Astrocyte (in vitro differentiated cells and primary cell): ENCODE measurements at places on chromosomes 5 and 9.

DNA sequence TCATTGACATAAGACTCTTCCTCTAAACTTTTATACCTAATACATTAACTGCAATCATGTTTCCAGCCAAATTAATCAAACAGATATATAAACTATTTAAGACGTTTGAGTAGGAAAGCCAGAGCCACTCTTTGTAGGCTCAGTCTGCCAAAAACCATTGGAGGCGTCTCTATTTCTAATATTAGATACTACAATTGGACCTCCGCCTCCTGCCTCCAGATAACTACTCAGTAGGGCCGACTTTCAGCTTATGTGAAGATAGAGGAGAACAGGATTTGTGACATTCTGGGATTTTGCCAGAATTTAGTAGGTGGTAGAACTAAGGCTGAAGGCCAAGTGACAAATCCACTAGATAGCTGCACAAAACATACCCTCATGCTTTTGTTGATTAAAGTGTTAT, 463.0 kb downstream of the CETN3 start:
- no peaks in the 10 kb centered on the region for H3K27me3 ChIP-seq
- no peak overlapping the region for H3K4me3 ChIP-seq
- H3K36me3 ChIP-seq = no peaks in the 10 kb centered on the region

DNA sequence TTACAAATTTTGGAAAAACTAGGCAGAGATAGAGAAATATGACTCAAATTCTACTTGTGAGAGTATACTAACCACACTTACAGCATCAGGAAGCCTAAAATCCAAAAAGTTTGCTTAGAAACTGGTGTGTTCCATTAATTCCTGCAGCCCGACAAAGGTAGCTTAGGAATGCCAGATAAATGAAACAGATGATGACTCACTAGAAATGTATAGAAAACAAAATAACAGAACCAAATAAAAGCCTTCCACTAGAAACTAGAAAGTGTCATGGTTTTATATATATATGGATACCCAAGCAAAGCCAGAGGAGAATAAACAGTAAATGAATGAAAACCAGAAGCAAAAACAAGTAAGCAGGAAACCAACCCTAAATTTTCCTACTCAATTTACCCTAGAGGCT, 272.2 kb upstream of the PRDM9 start:
- H3K4me3 ChIP-seq = no peak overlapping the region
- no peaks in the 10 kb centered on the region for H3K36me3 ChIP-seq
- DNase-seq = no peak
- no peaks in the 10 kb centered on the region for H3K4me1 ChIP-seq
- H3K27me3 ChIP-seq = no peaks in the 10 kb centered on the region
- H3K27ac ChIP-seq = no peak overlapping the region

DNA sequence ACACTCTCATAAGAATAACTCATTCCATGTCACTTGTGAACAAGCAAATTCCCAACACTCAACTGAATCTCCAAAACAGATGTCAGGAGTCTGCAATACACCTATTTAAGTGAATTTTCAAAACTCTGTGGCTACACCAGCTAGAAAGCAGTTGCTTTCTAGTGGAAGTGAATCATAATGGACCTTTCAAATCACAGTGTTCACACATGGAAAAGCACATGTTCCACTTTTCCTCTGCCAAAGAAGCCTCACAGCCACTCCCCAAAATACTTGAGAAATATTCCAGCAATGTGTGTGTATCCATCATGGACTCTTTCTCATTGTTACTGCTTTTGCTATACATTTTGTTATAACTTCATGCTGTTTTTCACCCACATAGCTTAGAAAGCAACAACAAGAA, 17.4 kb downstream of the MARCHF3 start:
- no peaks in the 10 kb centered on the region for H3K27me3 ChIP-seq
- no peak overlapping the region for H3K27ac ChIP-seq
- DNase-seq = peak; percentile 74
- no peaks in the 10 kb centered on the region for H3K36me3 ChIP-seq

- H3K27me3 ChIP-seq = no peaks in the 10 kb centered on the region
- H3K4me3 ChIP-seq = peak overlapping the region; percentile 5
- peak overlapping the region; percentile 99 for H3K27ac ChIP-seq
- peaks cover 44% of the 10 kb centered on the region for H3K4me1 ChIP-seq
- DNase-seq = peak; percentile 100
Observed at GRCh38 chr5:180330810-180331646, 22.1 kb downstream of the GFPT2 start.

DNA sequence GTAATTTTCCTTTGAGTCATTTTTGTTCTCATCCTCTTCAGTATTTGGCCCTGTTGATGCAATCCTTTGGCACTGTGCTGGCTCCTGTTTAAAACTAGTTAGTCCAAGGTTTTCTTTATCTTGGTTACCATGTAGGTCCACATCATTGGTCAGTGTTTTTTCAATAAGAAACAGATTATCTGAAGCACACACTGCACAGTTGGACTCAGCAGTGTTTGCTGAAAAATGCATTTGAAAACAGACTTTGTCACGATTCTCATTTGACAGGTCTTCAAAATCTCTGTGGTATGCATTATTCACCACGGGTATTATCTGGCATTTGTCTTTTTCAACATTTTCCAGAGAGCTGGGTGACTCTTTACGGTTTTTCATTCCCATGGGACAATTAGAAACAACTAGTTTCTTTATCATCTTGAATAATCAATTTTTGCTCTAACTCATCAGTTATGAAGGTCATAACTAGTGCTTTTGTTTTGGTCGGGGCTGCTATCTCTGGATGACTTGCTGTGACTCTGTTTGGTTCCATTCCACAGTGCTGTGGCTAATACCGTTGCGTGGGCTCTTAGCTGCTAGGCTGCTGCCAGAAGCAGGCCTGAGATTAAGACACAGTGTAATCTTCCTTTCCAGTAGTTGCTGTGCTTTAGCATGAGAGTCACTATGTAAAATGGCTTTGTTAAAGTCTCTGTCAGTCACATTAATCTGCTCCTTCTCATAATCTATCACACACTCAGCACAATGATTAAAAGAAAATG, 36.2 kb downstream of the NUDT12 start:
- peaks cover 4% of the 10 kb centered on the region for H3K4me1 ChIP-seq
- H3K4me3 ChIP-seq = no peak overlapping the region
- H3K27ac ChIP-seq = peak overlapping the region; percentile 53

DNA sequence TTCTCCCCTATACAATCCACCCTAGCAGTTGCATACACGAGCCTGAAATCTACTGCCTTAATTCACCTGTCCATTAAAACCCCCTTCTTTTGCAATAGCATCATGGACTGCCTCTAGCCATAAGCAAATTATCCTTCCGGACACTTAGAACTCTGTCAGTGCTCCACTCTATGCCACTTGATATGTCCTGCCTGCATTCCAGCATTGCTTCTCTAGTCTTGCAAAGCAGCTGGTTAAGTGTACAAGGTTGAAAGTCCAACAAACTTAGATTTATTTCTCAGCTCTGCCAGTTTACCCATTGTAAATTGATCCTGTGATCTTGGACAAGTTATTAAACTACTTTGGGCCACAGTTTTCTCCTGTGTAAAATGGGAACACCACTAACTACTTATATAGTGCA, 197.9 kb downstream of the EPB41L4A start:
- no peaks in the 10 kb centered on the region for H3K27me3 ChIP-seq
- no peak for DNase-seq
- no peak overlapping the region for H3K27ac ChIP-seq
- no peaks in the 10 kb centered on the region for H3K36me3 ChIP-seq

DNA sequence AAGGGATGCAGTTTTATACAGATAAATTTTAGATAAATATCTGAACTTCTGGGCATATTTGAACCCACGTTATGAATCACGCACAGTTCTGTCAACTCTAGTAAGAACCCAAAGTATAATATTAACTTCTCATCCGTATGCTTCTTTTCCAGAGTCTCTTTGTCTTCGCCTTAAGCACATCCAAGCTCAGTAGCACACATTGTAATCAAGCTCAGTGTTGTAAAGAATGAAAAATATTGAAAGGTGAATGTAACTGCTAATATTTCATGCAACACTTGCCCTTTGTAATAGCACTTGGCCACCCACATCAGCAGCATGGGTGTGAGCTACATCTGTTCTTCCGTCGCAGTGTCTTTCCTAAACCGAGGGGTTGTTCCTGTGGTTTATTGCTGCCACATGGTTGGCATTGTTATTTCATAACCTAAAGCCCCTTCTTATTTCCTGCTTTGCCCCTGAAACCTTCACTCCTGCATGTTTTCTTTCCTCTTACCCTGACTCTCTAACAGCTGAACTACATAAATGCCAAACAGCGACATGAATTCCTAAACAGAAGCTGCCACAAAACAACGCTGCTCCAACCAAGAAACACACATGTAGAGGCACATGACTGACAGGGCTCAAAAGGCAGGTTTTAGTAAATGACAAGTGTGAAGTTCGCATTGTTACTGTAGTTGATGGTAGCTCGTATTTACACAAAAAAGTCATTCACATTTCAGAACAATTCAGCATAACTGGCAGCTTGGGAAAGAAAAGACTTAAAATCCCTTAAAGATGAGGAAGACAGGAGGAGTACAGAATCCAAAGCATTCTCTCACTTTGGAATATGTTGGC, 190.1 kb upstream of the MEF2C start:
- no peaks in the 10 kb centered on the region for H3K36me3 ChIP-seq
- no peaks in the 10 kb centered on the region for H3K27me3 ChIP-seq
- DNase-seq = no peak
- H3K27ac ChIP-seq = no peak overlapping the region
- H3K4me1 ChIP-seq = no peaks in the 10 kb centered on the region

DNA sequence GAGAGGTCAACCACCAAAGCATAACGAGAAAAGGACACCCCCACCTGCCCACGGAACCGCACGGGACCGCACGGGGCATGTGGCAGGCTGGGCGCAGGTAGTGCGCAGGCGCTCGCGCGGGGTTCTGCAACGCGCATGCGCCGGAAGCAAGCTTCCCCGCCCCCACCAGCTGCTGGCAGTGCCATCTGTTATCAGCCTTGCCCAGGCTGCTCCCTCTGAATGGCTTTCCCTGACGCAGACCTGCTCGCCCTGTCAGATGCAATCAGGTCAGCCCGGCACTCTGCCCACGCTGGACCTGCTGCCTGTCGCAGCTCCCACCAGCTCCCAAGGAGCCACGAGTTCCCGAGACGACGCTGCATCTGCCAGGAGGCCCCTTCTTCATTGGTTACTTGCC, 22.8 kb downstream of the PTCH1 start:
- no peaks in the 10 kb centered on the region for H3K36me3 ChIP-seq
- H3K27me3 ChIP-seq = peaks cover 13% of the 10 kb centered on the region
- no peak overlapping the region for H3K27ac ChIP-seq
- H3K4me3 ChIP-seq = peak overlapping the region; percentile 55

DNA sequence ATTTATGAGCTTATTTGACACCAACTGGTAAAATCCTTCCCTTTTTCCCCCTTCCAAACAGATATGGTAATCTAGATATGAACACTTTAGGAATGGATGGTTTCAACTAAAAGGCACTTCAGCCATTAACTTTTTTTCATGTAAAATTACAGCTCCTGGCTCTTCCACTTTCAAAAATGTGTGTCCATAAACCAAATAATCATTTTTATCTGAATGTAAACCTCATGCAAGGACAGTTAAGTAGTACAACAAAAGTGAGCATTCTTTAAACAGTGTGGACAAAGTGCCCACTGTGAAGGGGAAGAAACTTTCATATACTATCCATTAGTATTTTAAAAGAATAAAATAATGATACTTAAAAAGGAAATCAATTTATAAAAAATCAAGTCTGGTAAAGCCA, 17.2 kb downstream of the RAB14 start:
- H3K4me1 ChIP-seq = peaks cover 6% of the 10 kb centered on the region
- H3K27me3 ChIP-seq = no peaks in the 10 kb centered on the region
- peaks cover 43% of the 10 kb centered on the region for H3K36me3 ChIP-seq
- DNase-seq = no peak

GRCh38 chr9:37311938-37312708, 110.4 kb upstream of the GRHPR start:
- peak; percentile 86 for DNase-seq
- no peaks in the 10 kb centered on the region for H3K27me3 ChIP-seq
- H3K4me3 ChIP-seq = peak overlapping the region; percentile 9
- peaks cover 6% of the 10 kb centered on the region for H3K36me3 ChIP-seq
- peak overlapping the region; percentile 83 for H3K27ac ChIP-seq

DNA sequence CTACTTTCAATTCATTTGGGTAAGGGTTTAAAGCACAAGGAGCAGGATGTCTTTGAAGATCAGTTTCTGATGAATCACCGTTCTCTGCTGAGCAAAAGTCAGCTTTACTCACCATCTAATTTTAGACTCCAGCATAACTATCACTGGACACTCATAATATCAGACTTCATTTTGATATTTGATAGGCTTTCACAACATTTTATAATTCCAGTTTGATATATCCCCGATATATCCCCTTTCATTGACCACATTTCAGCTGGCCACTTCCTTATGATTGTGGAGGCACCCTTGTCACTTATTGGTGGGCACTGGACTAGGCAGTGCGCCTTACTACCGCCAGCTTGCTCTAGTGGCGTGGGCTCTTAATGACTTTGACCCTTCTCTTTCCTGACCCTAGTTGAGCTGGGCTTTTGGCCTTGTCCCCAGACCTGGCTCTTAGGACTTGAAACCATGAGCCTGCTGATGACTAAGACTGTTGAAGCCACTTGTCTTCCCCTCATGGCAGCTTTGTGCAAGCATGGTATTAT, 46.8 kb downstream of the CYSTM1 start:
- H3K36me3 ChIP-seq = no peaks in the 10 kb centered on the region
- peak overlapping the region; percentile 27 for H3K4me3 ChIP-seq
- peak overlapping the region; percentile 88 for H3K27ac ChIP-seq
- H3K27me3 ChIP-seq = no peaks in the 10 kb centered on the region

DNA sequence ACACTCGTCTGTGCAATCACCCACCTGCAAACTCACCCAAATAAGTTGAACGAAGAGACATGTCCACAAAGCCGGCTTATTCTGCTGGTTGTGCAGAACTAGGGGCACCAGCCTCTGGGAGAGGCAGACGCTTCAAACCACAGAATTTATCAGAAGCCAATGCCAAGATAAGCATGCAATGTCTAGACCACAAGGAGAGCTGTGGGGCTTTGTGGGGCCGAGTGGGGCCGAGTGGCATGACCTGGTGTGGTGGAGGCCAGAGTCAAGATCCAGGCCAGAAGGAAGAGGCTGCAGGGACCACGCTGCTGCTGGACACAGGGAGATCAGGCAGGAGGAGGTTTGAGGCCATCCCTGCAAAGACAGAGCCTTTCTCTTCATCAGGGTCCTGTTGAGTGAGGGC, 259.0 kb downstream of the IRX2 start:
- DNase-seq = no peak
- H3K27ac ChIP-seq = no peak overlapping the region
- H3K27me3 ChIP-seq = no peaks in the 10 kb centered on the region
- no peak overlapping the region for H3K4me3 ChIP-seq
- no peaks in the 10 kb centered on the region for H3K36me3 ChIP-seq
- no peaks in the 10 kb centered on the region for H3K4me1 ChIP-seq
